ENCODE measurements at places on chromosomes 6 and 20.

DNA sequence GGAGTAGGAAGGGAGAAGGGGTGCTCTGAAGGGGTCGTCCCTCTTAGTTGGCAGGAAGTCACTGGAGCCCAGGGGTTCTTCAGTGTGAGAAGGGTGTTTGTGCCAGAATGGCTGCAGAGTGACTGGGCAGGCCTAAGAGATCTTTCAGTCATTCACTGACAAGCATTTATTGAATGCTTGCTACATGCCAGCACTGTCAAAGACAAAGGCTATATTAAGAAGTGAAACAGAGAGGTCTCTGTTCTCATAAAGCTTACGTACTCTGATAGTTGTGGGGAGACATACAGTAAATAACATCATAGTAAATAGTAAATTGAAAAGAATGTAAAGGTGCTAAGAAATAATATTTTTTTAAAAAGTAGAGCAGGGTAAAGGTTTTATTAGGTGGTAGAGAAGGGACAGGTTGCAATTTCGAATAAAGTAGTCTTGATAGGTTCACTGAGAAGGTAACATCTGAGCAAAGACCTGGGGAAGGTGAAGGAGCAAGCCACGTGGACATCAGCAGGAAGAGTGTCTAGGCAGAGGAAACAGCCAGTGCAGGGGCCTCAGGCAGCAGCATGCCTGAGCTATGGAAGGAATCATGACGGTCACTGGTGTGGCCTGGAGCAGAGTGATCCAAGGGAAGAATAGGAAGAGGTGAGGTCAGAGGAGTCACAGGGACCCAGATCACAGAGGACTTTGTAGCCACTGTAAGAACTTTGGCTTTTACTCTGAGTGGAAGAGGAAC lies 36.3 kb upstream of the RNF8 start:
- no peak for DNase-seq

GRCh38 chr20:19926591-19926990 lies 90.6 kb upstream of the NAA20 start:
- no peak for DNase-seq

DNA sequence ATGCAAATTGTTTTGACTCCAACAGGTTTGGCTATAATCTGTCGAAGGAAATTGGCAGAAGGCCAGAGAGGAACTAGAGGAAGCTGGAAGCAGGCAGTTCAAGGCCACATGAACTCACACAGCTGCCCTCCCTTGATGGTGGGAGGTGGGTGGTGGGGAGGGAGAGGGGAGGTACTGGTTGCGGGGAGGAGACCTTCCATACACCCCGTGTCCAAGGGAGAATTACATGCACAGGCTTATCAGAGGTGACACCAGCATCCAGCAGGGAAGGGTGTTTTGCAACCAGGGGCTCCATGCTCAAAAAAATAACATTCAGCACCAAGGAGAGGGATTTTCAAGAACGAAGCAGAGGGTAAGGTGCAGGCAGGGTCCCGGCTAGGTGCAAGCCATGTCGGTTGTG lies 9.1 kb downstream of the PRND start:
- DNase-seq: peak; percentile 21

- no peak for DNase-seq
Measured at GRCh38 chr20:14717134-14717999, 380.0 kb upstream of the FLRT3 start.

GRCh38 chr6:14731611-14732010 lies 514.3 kb upstream of the JARID2 start:
- DNase-seq: no peak

DNA sequence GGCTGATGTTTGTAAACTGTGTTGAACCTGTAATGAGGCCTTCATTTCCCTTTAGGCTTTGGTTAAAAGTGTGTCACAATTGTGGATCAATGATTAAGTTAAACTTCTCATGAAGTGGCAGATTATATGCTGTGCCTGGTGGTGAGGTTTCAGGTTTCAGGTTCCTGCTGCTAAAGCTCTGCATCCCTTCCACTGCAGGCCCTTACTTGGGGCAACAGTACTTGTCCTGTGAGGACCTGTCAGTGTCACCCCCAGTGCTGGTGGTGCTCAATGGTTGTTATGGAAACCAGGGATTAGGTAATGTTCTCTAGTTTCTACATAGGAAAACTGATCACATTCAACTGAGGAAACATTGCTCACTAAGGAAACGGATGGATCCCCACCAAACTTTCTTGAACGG lies 18.5 kb downstream of the RPP21 start:
- DNase-seq: no peak

DNA sequence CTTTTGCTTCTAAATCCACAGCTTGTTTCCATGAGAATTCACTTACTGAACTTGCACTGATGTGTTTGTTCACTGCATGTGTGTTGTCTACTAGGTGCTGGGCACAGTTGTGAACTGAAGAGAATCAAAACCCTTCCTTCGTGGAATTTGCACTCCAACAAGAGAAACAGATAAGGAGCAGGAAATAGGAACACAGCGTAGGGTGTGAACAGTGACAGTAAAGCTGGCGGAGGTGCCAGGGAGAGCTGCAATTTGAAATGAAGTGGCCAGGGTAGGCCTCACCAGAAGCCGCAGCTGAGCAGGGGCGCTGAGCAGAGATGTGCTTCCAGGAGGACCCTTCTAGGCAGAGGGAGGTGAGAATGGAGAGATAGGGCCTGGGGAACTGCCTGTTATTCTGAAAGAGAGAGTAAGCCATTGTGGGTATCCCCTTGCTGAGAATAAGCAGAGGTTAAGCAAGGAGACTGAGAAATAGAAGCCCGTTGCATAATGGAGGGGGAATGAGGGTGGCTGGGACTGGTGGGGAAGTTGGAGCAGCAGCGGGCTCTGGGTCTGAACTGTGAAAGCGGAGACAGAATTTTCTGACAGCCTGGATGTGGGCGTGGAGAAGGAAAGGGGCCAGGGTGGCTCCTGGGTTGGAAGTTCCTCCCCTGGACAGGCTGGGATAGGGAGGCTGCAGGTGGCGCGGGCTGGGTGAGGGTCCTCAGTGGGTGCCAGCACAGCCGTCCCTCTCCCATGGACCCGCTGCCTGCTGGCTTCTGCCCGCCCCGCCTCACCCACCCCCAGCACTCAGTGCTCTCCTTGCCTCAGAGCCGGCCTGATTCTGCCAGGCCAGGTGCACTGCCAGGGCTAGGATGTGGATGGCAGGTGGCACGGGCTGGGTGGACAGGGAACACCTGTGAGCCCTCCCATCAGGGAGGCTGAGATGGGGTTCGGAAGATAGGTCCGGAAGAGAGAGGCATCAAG lies 114.7 kb upstream of the AFDN start:
- DNase-seq: no peak

DNA sequence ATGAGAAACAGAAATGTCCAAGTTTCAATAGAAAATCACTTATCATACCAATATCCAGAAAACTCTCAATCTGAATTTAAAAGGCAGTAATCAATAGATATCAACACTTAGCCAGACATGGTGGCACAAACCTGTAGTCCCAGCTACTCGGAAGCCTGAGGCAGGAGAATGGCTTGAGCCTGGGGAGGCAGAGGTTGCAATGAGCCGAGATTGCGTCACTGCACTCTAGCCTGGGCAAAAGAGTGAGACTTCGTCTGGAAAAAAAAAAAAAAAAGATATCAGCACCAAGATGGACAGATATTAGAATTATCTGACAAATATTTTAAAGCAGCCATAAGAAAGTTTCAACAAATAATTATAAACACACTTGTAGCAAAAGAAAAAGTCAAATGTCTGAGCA lies 47.0 kb downstream of the TCP11 start:
- no peak for DNase-seq

DNA sequence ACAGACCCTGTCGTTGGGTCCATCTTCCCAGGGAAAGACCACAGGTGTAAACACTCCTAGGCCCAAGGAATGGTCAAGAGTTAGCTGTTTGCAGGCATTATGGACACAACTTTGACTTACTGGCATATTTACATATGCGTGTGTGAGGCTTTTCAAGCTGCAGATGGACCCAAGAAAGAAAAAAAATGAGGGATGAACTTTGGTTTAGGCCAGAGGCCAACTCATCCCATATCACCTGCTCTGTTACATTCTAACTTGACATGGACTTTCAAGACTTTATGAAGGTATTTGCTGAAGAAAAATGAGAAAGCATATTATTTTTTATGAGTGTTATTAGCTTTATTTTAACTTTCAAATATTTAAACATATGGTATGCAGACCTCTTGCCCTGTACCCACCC lies 6.9 kb downstream of the COL19A1 start:
- no peak for DNase-seq

DNA sequence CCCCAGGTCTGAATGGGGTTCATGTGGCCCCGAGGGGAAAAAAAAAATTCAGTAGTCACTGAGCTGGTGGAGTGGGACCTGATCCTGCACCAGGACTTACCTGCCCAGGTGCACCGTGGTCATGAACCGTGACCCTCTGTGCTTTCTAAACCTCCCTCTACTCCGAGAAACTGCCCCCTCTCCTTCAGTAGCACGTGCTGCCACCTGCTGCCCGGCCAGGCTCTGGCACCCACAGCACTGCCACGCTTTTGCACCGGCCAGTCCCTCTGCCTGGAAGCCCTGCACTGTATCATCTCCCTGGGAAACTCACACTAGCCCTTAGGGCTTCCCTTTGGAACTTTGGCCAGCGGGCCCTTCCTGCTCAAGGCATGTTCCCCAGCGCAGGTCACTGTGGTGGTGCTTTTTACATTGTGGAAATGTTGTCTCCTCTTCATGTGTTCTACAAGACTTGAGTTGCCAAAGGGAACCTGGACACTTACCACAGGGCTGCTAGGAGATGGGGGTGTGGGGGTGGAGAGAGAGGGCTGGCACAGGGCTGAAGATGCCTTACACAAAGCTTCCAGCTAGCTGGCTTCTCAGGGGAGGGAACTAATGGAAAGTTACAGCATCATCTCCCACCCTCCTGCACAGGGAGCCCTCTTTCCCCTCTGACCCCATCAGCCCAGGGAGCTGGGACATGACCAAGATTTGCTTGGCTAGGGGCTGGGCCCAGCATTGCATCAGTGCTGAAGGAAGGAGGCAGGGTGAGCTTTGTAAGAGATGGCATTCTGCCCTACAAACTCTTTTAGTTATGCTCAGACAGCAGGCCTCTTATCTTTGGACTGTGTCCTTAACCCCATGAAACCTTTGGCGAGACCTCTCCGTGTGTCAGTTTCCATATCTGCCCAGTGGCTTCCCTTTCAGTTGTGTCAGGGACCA lies 2.5 kb upstream of the PTPRT start:
- peak; percentile 47 for DNase-seq

DNA sequence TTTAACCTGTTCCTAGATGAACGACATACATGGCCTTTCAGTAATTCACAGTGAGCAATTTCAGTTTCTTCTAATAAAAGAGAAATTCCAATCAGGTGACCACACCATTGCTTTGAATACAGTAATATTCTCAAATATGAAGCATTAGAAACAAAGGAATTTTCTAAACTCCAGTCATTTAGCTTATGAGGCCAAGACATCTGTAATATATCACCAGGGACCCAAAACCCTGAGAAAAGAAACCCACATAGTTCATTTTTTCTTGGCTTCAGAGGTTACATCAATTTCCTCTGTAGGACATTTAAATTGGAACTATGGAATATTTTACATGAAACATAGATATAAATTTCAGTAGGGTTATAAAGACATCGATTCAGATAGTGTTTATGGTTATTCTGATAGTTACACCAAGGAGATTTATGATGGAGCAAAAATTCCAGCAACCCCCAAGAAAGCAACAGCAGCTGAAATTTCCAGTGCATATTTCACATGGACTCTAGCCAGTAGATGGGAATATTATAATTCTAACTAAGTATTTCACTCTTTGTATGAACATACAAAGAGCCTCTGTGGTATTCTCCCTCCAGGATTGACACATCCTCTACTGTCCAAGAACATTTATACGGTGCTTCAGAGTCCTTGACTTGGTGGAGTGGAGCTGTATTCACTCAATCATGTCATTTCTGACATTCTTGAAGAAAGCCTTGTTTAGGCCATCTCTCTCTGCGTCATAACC lies 82.9 kb downstream of the ADGRG6 start:
- DNase-seq: no peak

DNA sequence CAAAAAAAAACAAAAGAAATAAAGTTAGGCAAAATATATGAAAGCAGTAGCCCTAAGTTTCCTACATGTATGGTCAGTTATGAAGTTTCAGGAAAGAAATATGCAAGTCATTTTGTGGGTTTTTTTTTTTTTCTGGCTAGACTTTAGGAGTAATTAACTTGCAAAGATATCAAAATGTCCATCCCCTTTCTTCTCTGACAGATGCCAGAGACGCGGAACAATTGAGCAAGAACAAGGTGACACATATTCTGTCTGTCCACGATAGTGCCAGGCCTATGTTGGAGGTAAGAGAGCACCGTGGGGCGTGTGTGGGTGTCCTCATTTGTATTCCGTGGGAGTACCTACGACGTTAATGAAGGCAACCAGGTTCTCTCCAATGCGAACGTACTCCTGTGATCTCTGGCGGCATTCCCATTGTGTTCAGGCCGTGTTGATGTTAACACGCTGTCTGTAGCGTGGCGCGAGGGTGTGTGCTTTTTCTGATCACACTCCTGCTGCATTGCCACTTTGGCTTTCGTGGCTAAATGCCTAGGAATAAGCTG lies 19.5 kb downstream of the DUSP22 start:
- DNase-seq: no peak

GRCh38 chr20:38941726-38942389 lies 15.6 kb downstream of the FAM83D start:
- no peak for DNase-seq

GRCh38 chr6:169881976-169882375 lies 130.6 kb downstream of the ERMARD start:
- DNase-seq: no peak

- no peak for DNase-seq
Measured at GRCh38 chr20:9616455-9616805, 102.0 kb downstream of the LAMP5 start.

DNA sequence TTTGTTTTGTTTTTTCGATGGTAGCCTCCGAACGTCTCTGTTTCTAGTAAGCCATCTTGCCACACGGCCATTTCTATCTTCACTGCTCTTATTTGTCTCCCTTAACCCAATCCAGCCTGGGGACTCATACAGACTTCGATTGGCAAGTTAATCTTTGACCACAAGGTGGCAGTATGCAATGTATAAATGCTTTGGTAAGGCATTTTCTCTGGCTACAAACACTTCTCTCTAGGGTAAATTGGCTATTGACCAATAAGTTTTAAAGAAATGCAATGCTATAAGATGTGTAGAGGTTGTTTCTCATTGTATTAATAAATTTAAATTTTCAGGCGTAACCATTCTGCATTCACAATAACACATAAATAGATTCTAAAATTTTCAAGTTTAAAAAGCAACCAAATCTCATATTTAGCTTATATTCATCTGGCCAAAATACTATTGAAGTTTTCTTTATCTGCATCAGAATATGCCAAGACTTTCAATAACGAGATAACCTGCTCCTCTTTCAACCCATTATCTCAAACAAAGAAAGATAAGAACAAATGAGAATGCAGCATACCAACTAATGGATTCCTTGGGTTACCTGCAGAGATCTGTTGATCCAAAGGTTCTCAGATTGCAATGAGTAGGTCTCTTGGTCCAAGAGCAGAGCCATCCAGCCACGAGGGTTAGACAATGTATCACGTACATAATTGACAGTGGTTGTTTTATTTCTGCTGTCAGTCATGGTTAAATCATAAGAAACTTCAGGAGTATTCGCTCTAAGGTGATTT lies 231.9 kb downstream of the PKHD1 start:
- DNase-seq: peak; percentile 30

- DNase-seq: no peak
Measured at GRCh38 chr6:33241968-33242367, 29.7 kb downstream of the VPS52 start.
